Pulmonary artery endothelial cell (primary cell): ENCODE measurements at places on chromosomes 4 and X. TPM values are rescaled to one million over a fixed set of nuclear protein-coding genes. Genes with fewer than 3 reads are reported as not detected.
A peak's percentile ranks its signal among the peaks of the same experiment; 100 is the strongest.

The MAB21L2 gene
- total RNA-seq, result 0.32 and 0.66 TPM in 2 replicates

The GAGE12E gene
- not detected in 2 replicates for total RNA-seq

The PCDH19 gene
- 0.11 and 0.33 TPM in 2 replicates for total RNA-seq

The ZIC3 gene
- total RNA-seq, result not detected in 2 replicates

The GPRIN3 gene
- 0.11 and 1.2 TPM in 2 replicates for total RNA-seq

The PPARGC1A gene
- not detected in 2 replicates for total RNA-seq

- DNase-seq, result no peak
Measured at GRCh38 chr4:168900080-168900479, 110.0 kb downstream of the CBR4 start.

GRCh38 chrX:79366556-79366872, 620 bp downstream of the ITM2A start:
- DNase-seq, result no peak

DNA sequence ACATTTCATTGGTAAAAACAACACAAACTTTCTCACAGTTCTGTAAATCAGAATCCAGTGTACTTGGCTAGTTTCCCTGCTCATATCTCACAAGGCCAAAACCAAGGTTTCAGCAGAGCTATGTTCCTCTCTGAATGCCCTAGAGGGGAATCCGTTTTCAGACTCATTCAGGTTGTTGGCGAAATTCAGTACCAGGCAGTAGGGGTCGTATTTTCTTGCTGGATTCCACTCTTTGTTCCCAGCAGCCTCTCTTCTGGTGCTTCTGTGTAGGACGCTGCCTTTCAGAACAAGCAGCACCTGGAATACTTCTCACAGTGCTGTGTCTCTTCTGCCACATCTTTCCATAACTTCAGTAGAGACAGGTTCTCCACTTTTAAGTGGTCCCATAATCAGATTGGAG, 351.9 kb downstream of the PCDH18 start:
- no peak for DNase-seq

GRCh38 chrX:74419864-74420195, 1.5 kb upstream of the SLC16A2 start:
- DNase-seq, result no peak

- DNase-seq, result no peak
Measured at GRCh38 chr4:63717384-63717783, 691.9 kb downstream of the TECRL start.

DNA sequence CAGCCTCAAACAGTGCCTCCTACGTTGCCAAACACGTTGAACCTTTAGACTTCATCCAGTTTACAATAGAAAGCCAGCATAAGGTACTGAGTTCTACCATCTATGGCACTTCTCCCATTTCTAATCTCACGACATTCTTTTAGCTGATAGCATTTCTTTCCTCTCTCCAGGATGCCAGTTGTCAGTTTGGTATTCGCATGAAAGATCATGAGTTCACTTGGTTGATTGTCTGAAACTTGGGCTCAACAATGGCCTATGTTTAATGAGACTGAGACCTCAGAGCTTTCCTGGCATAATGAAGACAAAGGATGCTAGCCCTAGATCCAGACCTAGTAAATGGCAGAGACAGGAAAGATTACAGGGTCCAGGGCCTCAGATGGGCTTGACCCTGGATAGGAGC, 69.2 kb upstream of the SPRY1 start:
- DNase-seq, result no peak

- DNase-seq, result no peak
Measured at GRCh38 chr4:166460769-166461550, 587.9 kb downstream of the TLL1 start.

GRCh38 chr4:159290321-159291030, 187.6 kb downstream of the RAPGEF2 start:
- DNase-seq, result no peak

- DNase-seq, result no peak
Measured at GRCh38 chr4:76492055-76492454, 57.0 kb downstream of the SHROOM3 start.

DNA sequence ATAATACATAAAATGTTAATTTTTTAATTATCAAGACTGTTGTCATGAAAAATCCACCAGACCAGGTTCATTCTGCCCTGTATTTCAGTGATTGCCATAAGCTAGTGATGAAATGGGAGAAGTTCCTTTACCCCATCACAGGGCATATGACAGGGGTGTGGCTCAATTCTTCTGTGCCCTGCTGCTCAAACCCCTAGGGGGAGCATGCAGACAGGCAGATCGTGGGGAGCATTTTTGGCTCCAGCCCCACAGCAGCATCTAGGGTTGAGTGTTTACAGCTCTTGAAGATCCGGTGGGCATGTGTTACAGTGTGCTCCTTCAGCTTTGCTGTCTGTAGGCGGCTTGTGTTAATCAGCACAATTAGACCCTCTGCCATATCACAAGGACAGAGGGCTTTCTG, 700.7 kb downstream of the PCDH18 start:
- no peak for DNase-seq

DNA sequence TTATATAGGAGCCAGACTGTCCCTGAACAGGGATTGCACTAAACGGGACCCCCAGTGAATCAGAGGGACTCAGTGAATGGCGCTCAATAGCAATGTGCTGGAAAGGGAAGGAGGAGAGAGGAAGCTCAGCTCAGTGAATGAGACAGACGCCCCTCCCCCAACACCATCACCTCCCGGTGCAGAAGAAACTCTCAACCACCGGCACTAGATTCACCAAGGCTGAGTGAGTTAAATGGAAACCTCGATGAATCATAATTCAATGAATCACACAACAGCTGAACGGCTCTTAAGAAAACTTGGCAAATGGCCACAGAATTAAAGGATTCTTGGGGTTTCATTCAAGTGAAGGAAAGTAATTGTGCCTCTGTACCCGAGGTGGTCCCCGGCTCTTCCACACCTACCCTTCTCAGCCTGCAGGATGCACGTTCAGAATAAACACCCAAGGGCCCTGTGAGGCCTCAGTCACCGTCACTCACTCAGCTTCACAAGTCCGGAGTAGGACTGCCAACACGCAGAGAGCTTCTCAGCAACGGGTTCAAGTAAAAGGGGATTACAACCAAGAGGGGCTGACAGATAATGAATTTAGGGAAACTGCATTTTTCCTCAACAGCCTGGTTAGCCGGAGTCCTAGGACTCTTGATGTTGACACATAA, 29.3 kb downstream of the CRMP1 start:
- DNase-seq, result peak; percentile 71
